Omental fat pad (tissue), 4 donors: ENCODE measurements at places on chromosomes 2 and 18. TPM values are rescaled to one million over a fixed set of nuclear protein-coding genes. Genes with fewer than 3 reads are reported as not detected.

- no peak for DNase-seq
Measured at GRCh38 chr2:172377408-172377807, 50.0 kb upstream of the ITGA6 start.

GRCh38 chr2:29522951-29523669, 398.3 kb downstream of the ALK start:
- no peak for DNase-seq

- no peak for DNase-seq
Measured at GRCh38 chr2:49241501-49241900, 87.2 kb upstream of the FSHR start.

DNA sequence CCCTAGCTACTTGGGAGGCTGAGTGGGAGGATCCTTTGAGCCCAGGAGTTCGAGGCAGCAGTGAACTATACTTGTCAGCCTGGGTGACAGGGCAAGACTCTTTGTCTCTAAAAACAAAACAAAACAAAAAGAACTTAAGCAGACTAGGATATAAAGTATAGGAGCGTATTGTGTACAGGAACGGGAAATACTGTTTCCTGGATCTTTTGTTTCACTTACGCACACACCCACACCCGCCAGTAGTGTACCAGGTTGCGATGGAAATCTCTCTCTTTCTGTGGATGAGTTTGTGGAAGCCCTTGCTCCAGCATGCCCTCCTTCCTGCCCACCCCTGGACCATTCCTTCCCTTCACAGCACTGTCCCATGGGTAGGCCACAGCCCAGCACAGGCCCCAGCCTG, 136.3 kb downstream of the RPIA start:
- DNase-seq, result no peak

GRCh38 chr2:99890568-99891427, 251.6 kb downstream of the AFF3 start:
- DNase-seq, result no peak

DNA sequence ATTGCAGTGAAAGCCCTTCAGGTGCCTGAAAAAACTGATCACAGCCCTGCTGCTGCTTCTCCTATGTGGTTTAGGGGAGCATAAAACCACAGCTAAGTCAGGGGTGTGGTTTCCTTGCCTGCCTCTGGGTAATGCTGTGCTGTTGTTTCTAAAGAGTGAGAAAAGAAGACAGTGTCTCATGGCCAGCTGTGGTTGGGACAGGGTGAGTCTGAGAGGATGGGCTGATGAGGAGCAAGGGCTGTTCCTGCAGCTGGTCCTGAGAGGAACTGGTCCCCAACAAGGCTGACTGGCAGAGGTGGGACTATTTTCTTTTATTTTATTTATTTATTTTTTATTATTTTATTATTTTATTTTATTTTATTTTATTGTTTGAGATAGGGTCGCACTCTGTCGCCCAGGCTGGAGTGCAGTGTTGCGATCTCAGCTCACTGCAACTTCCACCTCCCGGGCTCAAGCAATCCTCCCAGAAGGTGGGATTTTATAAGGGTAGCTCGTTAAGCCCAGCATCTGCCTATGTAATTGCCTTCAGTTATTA, 236.7 kb downstream of the FHOD3 start:
- DNase-seq, result no peak

DNA sequence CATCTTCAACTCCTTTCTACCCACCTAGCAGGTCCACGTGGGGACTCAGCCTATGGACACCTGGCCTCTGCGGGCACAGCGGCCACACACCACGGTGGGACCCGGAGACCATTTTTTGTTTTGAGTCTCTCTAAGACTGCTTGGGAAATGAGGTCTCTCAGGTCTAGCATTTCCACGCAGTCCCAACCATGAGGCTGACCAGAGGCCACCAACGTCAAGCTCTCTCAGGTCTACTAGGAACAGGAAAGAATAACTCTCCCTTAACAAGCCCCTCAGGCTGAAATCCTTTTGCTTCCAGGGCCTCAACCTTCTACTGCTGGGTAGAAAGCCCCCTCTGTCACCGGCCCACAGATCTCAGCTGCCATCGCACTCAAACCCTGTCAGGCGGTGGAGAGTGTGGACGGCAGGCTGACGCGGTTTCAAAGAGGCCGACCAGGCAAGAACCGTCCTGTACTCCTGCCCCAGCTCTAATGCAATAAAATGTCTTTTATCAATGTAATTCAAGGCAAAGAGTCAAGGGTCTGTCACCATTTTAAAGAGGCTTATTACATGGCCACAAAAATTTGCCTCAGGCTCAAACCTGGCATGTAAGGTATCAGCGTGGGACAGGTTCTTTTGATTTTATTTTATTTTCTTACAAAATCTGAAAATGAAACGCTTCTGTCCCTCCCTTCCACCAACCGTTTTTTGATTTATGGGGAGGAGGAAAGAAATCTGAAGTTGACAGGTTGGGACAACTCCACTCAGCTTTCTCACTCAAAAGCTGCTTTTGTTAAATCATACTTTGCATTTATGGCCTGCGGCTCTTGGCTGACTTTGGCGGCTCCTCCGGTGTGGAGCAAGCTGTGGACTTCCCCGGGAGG, 74.0 kb downstream of the BCL11A start:
- no peak for DNase-seq

DNA sequence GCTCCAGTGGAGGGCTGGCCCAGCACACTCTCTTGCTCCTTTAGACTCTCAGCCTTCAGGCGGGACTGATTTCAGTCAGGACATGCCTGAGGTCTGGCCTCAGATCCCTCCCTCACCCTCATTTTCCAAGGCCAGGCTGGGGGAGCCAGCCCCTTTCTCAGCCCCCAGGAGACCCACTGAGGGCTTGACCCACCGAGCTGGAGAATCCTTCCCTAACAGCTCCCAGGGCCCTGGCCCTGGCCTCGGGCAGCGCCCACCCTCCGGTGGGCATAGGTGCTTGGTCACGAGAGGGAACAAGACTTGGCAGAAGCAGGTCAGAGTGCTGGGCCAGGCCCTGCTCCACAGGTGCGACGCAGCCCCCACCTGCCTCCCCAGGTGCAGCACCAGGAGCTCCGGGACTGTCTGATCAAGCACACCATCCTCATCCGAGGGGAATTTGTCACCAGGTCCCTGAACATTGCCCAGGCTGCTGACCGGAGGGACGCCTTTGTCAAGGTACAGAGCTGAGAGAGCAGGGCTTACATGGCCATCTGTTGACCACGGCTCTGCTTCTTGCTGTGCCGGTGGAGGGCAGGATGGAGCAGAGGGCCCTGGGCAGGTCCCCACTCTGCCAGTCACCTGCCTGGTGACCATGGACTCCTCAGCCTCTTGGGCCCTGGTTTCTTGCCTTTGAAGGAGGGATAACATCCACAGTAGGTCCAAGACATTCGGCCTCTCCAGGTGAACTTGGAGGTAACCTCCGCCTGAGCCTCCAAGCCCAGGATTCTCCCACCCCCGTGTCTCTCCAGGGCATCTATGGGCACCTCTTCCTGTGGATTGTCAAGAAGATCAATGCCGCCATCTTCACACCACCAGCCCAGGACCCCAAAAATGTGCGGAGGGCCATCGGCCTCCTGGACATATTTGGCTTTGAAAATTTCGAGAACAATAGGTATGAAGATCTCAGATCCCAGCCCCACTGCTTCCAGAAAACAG, 46.3 kb downstream of the MYO7B start:
- DNase-seq, result no peak

DNA sequence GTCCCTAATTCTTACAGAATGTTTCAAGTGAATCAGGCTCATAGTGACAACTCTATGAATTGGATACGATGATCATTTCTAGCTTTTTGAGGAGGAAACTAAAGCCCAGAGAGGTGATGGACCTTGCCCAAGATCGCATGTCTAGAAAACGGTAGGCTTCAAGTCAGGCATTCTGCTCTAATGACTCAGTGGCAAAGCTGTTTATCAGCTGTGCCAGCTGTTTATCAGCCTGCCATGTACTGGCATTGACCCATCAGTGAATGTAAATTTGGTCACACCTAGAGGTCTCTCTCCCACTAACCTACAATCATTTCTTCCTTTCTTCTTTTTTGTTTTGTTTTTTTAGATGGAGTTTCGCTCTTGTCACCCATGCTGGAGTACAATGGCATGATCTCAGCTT, 6.1 kb upstream of the DAW1 start:
- DNase-seq, result no peak

DNA sequence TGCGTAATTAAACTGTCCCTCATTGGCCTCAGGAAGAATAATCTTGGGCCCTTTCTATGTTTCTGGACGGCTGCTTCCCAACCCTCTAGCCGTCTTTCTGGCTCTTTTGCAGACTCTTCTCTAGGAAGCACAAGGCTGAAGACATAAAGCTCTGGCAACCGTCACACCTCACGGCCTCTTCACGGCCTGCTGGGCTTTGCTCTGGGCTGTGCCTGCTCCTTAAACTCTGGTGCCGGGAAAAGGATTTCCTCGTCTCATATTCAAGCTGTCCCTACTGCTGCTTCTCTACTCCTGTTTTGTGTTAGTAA, 36.0 kb upstream of the WIPF1 start:
- no peak for DNase-seq

DNA sequence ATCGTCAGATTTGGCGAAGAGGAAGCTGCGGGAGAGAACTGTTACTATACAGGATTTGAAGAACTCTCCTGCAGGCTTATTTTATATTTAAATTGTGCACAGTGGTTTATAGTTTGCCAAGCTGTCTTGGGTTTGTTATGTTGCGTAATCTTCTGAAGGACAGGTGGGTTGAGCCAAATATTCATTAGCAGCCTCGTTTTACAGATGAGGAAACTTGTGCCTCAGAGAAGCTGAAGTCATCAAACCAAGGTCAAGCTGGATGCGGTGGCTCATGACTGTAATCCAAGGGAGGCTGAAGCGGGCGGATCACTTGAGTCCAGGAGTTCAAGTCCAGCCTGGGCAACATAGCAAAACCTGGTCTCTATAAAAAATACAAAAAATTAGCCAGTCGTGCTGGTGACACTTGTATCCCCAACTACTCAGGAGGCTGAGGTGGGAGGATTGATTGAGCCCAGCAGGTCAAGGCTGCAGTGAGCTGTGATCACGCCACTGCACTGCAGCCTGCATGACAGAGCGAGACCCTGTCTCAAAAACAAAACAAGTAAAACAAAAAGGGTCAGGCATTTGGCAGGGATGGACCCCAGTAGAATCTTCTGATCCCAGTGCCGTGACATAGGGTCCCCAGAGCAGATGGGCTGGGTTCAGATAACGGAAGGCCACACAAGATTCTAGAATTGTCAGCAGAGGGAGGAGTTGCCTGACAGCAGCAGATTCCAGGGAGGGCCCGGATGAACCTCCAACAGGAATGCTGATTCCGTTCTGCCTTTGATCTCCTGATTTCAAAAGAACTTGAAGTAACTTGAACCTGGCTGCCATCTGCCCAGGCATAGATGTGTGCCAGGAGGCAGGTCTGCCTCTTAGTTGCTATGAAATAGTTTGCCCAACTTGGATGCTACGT, 50.6 kb downstream of the SH3BP4 start:
- DNase-seq, result no peak

GRCh38 chr2:20401489-20401835, 45.4 kb upstream of the RHOB start:
- DNase-seq, result no peak

DNA sequence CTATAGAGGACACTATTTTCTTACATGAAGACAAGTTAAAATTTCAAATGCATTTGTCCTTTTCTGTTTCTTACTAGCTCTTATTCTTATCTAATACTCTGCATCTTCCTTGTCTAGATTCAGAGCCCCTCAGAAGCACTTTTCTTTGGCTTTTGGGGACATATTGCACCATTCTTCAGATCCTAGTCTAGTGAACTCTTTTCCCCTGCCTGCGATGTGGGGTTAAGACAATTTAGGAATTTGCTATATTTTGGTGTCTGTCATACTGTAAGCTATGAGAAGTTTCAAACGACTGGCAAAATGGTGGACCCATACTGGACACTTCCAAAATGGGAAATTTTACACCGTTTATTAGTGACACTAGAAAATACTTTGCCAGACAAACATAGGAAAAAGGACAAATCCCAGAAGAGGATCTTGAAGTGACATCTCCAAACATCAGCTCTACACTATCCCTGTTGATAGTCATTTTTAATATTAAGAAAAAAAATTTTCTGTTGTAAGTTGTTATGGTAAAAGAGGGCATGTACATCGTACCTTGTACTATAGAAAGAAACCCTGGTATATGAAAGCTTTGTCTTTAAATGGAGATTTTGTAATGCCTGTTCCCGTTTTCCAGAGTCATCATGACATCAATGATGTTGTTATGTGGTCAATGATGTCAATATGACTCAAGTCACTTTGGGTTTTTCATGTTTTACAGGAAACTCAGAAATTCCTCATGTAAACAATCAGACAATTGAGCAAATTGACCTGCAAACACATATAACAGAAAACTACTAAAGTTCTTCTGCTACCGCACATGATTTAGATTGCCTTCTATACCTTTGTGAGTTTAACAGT, 4.4 kb upstream of the KYNU start:
- no peak for DNase-seq

GRCh38 chr2:44772131-44772530, 169.4 kb upstream of the SIX3 start:
- no peak for DNase-seq

- no peak for DNase-seq
Measured at GRCh38 chr2:199495147-199495546, 37.4 kb upstream of the SATB2 start.

The KIAA2012 gene
- not detected for total RNA-seq

The PLEKHH2 gene
- 30.3 TPM for total RNA-seq

The RNF125 gene
- total RNA-seq, result 7.3 TPM

The MAPRE3 gene
- 11.9 TPM for total RNA-seq

The DARS1 gene
- total RNA-seq, result 61.6 TPM

The NOP58 gene
- 177 TPM for total RNA-seq

The MYCN gene
- not detected for total RNA-seq

The LYPD6B gene
- total RNA-seq, result not detected

The FAM228A gene
- 3.6 TPM for total RNA-seq

The ILKAP gene
- 20.2 TPM for total RNA-seq

The MC4R gene
- 0.28 TPM for total RNA-seq
